ENCODE measurements at places on chromosomes 3 and 15.

- DNase-seq: no peak
Measured at GRCh38 chr3:156311431-156311830, 191.1 kb downstream of the KCNAB1 start.

DNA sequence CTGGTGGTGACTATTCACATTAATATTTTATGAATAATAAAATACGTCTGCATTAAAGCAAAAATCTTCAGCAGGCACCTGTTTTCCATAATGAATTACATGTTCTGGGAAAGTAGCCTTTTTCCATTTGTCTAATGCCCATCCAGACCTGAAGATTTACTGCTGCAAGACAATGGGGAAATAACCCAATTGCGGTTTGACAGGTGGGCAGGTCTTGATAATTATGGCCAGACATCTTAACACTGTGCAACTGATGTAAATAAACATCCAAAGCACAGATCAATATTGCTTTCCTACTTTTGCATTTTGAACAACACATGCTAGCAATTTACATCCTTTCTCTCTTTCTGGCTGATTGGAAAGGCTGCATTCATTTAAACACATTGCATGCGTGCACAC lies 173.9 kb downstream of the MEIS2 start:
- DNase-seq: no peak

DNA sequence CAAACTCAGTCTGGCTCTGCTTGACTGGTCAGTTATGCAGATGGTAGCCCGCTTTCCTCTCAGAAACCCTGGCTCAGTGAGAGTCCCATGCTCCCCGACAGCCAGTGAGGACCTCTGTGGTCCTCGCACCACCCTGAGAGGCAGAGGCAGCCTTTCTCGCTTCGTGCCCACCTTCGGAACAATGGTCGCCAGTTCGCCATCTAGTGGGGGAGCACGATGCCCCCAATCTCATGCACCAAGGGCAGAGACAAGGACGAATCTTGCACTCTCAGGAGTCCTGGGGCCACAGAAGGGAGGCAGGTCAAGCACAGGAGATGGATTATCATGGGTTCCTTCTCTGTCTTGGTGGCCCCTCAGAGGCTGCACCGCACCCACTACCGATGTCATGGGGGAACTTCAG lies 75.2 kb downstream of the RHCG start:
- no peak for DNase-seq

DNA sequence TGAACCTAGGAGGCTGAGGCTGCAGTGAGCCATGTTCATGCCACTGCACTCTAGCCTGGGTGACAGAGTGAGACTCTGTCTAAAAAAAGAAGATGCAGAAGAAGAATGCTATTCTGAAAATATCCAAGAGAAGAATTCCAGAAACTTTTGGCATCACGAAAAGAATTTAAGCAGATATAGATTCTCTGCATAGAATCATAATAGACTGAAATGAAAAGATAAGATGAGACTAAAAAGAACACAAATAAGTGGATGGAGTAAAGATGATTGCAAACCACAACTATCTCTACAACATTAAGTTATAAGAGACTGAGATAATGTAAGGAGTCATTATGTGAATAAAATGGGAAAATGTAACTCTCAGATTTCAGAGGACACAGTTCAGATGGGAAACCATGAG lies 140.7 kb upstream of the TMC3 start:
- no peak for DNase-seq

- DNase-seq: no peak
Measured at GRCh38 chr3:9862391-9863057, 17.5 kb downstream of the CIDEC start.

GRCh38 chr15:25250906-25251622 lies 187.8 kb downstream of the UBE3A start:
- no peak for DNase-seq

DNA sequence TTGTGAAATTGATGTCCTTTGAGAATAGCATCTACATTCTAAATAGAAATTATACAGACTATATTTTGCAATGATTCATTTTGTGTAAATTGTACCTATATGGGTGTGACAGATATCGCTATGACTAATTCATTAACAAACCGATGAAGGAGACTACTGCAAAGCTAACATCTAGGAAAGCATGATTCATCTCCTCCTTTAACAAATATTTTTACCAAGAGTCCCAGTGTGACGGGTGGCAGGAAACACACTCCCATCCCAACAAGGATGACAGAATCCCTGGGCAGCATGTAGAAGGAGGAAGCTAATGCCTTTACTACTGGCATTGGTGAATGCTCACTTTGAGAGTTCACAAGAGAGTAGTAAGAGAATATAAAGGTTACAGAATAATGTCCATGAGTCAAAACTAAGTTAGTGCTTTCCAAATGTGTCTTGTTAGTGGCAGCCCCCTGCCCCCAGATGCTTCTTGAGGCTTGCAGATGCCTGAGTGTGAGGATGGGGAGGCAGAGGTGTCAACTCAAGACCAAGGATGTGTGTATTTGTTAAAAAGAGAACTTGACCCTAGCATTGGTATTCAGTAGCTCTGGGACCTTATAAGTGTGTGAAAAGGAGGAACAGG lies 180.6 kb downstream of the FMN1 start:
- DNase-seq: no peak

DNA sequence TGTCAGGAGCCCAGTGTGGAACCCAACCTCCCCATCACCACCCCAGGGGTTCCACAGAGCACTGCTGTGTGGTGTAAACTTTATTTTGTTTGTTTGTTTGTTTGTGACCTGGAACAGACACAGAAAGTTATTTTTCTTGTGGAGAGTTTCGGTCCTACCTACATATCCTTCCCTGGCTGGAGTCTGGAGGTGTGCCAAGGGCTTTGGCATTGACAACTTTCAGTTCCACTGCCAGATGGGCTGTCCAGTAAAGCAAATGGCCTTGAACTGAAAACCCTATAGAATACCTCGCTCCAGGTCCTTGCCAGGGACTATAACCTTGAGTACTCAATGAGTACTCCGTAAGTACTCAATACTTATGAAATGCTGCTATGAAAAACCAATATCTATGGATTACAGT lies 103.5 kb downstream of the MITF start:
- no peak for DNase-seq

Measured in hypothalamus (tissue), 51 donors.